ENCODE measurements at places on chromosomes 4 and X.

DNA sequence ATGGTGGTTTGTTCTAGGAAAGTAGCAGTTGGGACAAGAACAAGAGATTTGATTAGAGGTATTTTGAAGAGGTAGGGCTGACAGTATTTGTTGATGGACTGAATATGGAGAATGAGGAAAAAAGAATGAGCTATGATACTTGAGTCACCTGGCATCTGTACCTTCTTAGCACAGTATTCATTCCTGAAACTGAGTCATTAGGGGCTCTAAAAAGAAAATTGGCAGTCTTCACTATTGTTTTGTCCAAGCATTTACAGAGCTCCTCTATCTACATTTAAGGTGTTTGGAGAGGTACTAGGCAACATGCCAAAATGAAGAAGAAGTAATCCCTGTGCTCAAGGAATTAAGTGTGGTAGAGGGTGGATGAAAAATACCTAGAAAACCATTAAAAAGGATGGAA, 165.8 kb downstream of the SHROOM4 start:
- DNase-seq, result no peak

DNA sequence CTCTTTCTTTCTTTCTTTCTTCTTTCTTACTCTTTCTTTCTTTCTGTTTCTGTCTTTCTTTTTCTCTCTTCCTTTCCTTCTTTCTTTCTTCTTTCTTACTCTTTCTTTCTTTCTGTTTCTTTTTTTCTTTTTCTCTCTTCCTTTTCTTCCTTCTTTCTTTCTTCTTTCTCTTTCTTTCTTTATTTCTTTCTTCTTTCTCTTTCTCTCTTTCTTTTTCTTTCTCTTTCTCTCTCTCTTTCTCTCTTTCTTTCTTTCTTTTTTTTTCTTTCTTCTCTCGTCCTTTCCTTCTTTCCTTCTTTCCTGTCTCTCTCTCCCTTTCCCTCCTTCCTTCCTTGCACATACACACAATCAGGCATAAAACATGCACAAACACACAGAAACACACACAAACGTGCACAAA, 79.3 kb upstream of the SHOX start:
- DNase-seq, result no peak

DNA sequence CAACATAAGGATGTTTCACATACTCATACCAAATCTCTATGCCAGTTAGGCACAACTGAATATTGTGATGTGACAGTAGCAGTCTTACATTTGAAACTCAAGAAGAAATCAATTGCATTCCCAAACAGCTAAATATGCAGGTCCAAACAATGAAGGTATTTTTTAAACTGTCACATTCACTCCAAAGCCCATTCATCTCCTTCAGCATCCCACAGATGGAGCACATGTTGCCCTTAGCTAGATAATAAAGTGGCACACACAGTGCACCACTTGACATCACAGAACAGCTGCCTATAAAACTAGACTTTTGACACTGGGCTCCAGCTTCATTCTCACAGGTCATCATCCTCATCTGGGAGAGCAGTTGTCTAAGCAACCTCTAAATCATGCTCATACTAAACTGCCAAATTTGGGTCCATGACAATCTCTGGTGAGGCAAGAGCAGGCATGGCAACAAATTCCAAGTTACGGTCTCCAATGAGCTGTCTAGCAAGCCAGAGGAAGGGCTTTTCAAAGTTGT, 26.2 kb upstream of the ARHGEF6 start:
- DNase-seq, result no peak

DNA sequence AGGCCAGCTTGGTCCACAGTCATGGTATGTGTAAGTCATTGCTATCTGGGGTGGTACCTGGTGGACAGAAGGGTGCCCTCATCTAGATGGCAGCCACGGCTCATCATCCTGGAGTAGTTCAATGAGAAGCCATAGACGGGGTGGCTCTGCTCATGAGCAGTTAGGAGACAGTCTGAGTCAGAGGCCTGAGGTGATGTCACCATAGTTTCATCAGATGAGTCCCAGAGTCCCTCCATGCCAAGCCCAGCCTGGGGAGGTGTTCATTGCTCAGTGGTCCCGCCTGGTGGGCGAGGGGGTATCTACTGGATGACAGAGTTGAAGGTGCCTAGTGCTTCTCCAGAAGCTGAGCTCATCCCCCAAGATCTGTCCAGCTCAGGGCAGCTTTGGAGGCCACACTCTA, 49.8 kb downstream of the DLG3 start:
- no peak for DNase-seq

DNA sequence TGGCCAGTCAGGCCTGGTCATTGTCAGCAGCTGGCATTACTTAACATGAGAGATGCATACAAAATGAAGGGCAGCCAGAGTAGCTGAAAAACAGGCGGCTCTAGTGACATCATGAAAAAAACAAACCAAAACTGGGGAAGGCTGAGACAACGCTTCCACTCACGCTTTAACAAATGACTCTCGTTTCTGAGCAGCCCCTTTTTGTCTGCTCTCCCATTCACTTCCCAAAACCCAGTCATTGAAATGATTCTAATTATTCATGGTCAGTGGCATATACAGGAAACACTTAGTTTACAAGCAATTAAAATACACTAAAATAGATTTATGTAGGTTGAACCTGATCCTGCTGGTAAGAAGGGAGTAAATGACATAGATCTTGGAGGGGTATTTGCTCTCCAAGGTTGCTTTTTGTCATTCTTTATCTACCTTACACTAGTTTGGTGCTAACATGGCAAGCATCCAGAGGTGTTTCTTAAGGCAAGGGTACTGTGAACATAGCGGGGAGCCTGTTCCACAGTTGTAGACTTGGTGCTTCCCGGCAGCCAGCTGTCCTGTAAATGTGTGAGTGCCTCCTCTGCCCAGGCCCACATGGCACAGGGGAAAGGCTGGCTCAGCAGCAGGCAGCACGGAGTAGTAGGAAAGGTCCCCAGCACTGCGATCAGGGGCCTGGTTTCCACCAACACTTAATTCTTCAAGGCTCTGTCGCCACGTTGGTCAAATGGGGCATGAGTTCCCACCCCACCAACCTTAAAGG, 61.2 kb upstream of the CITED1 start:
- no peak for DNase-seq

DNA sequence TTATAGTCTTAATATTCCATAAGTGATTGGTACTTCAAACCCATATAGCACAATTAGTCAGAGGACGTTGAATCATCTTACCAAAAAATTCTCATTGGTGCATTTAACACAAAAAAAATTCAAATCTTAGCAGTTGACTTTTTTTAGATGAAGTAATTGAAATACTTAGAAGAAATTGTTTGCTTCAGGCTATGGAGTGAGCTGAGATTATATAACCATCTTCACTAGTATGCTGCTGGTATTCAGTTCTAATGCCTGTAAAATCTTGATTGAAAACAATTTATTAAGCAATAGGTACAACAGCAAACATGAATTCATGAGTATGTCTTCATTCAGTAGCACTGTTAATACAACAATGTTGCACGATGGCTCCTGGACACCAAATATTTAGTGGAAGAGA, 250.0 kb downstream of the GPM6A start:
- no peak for DNase-seq

DNA sequence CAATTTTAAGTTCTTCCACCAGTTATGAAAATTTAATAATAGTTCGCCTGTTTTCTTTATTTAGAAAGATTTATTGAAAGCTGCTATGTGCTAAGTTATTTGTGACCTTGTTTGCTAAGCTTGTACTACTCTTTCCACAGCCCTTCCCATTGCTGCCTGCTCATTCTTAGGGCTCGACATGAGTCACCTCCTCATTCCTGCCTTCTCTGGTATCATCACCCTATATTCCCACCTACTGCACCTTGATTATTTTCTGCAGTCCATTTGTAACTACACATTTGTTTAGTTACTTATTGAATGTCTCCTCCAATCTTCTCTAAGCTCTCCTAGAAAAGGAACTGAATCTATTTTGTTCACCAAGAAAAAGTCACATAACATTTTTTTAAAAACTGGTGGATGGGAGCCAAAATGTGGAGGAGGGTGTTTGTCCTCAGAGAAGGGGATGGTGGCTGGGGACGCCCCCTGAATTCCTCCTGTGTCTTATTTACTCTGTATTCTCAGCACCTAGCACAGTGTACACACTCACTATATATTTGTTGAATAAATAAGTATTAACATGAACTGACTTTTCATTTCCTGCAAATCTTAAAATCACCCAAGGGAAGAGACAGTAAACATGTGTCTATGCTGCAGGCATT, 3.7 kb upstream of the RAB9A start:
- DNase-seq, result no peak

DNA sequence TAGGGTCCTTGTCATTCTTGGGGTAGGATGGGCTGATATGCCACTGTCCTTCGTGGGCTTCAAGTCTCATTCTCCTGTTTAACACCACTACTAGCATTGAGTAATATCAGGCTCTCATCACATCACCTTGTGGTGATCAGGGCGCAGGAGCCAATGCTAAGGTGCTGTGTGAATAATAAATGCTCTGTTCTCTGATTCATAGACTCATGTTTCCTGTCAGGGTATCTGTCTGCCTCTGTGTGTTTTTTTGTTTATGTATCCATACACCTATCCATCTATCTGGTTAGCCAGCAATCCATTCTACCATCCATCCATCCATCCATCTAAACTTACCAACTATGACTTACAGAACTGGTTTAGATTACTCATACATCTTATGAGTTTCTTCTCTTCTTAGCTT, 525.1 kb upstream of the ATOH1 start:
- no peak for DNase-seq

DNA sequence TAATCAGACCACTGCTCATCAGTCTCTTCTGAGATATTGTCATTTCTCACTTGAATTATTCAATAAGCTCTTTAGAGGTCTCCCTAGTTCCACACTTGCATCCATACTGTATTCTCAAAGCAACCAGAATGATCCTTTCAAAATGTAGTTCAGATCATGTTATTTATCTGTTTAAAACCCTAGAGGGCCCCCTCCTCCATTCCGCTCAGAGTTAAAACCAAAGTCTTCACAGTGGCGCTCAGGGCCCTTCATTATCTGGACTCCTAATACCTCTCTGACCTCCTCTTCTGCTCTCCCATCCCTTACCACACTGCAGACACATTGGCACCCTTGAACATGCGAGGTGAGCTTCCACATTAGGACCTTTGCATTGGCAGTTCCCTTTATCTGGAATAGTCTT, 32.7 kb upstream of the HPGDS start:
- no peak for DNase-seq

DNA sequence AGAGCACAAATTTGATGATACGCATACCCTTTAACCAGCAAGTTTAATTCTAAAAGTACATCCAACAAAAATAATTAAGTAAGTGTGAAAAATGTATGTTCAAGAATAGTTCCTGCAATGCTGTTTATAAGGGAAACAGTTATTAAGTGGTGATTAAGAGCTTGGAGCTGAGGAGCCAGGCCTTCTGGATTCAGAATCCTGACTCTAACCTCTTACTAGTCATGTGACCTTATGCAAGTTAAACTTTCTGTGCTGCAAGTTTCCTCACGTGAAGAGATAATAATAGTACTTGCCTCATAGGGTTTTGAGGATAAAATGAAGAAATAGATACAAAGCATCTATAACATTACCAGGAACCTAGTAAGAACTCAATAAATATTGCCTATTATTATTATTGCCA, 77.7 kb downstream of the FAM13A start:
- DNase-seq, result no peak

DNA sequence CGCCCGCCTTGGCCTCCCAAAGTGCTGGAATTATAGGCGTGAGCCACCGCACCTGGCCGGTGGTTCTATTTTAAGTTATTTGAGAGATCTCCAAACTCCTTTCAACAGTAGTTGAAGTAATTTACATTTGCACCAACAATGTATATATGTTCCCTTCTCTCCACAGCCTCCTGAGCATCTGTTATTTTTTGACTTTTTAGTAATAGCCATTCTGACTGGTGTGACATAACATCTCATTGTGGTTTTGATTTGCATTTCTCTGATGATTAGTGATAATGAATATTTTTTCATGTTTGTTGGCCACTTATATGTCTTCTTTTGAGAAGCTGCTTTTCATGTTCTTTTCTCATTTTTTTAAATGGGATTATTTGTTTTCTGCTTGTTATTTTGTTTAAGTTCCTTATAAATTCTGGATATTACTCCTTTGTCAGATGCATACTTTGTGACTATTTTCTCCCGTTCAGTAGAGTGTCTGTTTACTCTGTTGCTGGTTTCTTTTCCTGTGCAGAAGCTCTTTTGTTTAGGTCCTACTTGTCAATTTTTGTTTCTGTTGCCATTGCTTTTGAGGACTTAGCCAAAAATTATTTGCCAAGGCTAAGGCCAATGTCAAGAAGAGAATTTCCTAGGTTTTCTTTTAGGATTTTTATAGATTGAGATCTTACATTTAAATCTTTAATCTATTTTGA, 213.2 kb downstream of the ARHGAP24 start:
- no peak for DNase-seq

DNA sequence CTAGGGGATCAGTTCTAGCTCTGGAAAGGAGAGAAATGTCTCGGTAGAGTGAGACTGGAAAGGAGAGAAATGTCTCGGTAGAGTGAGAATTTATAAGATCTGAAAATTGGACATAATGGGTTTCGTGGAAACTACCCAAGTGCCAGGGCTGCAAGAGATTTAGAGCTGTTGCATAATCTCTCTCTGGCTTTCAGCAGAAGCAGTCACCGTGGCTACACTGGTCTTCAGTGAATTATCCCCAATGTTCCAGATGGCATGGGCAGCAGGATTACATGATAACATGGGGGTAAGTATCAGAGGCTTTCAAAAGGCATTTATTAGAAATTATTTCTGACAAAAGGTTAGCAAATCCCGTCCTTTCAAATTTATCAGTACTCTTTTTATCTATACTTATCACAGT, 435.5 kb downstream of the NKX6-1 start:
- no peak for DNase-seq

GRCh38 chr4:141576585-141577110, 59.7 kb upstream of the IL15 start:
- no peak for DNase-seq

GRCh38 chr4:81019006-81019405, 11.5 kb upstream of the BMP3 start:
- no peak for DNase-seq

DNA sequence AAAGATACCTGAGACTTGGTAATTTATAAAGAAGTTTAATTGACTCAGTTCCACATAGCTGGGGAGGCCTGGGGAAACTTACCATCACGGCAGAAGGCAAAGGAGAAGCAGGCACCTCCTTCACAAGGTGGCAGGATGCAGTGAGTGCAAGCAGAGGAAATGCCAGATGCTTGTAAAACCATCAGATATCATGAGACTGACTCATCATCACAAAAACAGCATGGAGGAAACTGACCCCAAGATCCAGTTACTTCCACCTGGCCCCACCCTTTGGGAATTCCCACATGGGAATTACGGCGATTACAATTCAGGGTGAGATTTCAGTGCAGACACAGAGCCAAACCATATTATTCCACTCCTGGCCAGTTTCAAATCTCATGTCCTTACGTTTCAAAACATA, 514.7 kb upstream of the SPANXN1 start:
- no peak for DNase-seq

DNA sequence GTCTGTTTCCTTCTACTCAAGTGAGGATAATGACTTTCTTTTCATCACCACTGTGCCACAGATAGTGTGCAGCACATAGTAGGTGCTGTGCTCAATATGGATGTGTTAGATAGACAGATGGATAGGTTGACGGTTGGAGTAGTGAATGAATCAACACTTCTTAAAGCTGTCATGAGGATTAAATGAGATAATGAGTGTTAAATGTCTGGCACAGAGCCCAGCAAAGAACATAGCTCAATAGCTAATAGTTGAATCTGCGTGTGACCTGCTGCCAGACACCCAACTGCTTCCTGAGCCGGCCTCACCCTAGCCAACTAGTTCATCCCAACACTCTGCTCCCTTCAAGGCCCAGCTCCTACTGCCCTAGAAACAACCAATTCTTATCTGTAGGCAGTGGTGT, 67.7 kb upstream of the PJA1 start:
- no peak for DNase-seq

Measured in stimulated activated CD8-positive, alpha-beta memory T cell treated with anti-CD3 and anti-CD28 coated beads, Interleukin-15, amount 100 ng/mL, for 4 hours (primary cell).